Progenitor cell of endocrine pancreas (in vitro differentiated cells): ENCODE measurements at places on chromosomes 7 and 10. TPM values are rescaled to one million over a fixed set of nuclear protein-coding genes. Genes with fewer than 3 reads are reported as not detected.

OR2A42 gene
- total RNA-seq, result 0.20 TPM in 1 of 2 replicates, not detected in the other

RADIL gene
- 1.8 and 2.0 TPM in 2 replicates for total RNA-seq

MMP21 gene
- not detected in 2 replicates for total RNA-seq

TMEM139 gene
- 4.7 and 5.1 TPM in 2 replicates for total RNA-seq

ASAH2 gene
- total RNA-seq, result 6.1 and 6.6 TPM in 2 replicates

LRRC4 gene
- 15.9 and 19.4 TPM in 2 replicates for total RNA-seq

ASZ1 gene
- not detected in 2 replicates for total RNA-seq
